ENCODE measurements at places on chromosomes 12 and 14. TPM values are rescaled to one million over a fixed set of nuclear protein-coding genes. Genes with fewer than 3 reads are reported as not detected.

DNA sequence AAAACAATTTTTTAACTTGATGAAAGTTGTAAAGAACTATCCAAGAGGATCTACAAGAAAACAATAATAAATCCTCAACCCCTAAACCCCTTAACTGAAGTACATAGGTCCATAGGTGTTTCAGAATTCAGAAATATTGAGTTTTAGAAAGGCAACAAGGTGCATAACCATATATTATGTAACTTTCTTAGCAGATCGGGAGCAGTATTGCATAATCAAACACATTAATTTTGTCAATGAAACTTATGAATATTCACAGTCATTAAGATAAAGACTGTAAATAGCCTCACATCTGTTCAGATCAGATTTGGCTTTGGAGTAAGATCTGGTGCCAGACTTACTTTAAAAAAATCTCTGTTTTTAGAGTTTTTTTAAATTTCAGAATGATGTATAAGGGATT, 647.1 kb upstream of the FLRT2 start:
- no peaks in the 10 kb centered on the region for H3K27me3 ChIP-seq
- H3K4me1 ChIP-seq = no peaks in the 10 kb centered on the region
- no peak overlapping the region for H3K4me3 ChIP-seq
- no peak overlapping the region for H3K27ac ChIP-seq

- H3K4me1 ChIP-seq = no peaks in the 10 kb centered on the region
- H3K27me3 ChIP-seq = no peaks in the 10 kb centered on the region
- no peak overlapping the region for H3K27ac ChIP-seq
- no peak overlapping the region for H3K4me3 ChIP-seq
Observed at GRCh38 chr14:29579838-29580237, 347.8 kb downstream of the PRKD1 start.

GRCh38 chr14:22158560-22158959, 430.5 kb downstream of the DAD1 start:
- peak overlapping the region; percentile 37 for H3K27ac ChIP-seq
- no peak overlapping the region for H3K4me3 ChIP-seq
- DNase-seq = no peak
- peaks cover 37% of the 10 kb centered on the region for H3K4me1 ChIP-seq
- no peaks in the 10 kb centered on the region for H3K27me3 ChIP-seq

DAO gene
- total RNA-seq = not detected

- H3K27me3 ChIP-seq = no peaks in the 10 kb centered on the region
- no peaks in the 10 kb centered on the region for H3K4me1 ChIP-seq
- H3K27ac ChIP-seq = no peak overlapping the region
- no peak overlapping the region for H3K4me3 ChIP-seq
Observed at GRCh38 chr14:57749267-57749666, 116.6 kb downstream of the SLC35F4 start.

PMCH gene
- total RNA-seq = not detected

GRCh38 chr12:109687250-109687649, 26.4 kb upstream of the FAM222A start:
- H3K27me3 ChIP-seq = 0 out of 2 replicates have a peak, but pooled peaks cover 2% of the 10 kb centered on the region
- H3K4me3 ChIP-seq = no peak overlapping the region
- H3K4me1 ChIP-seq = no peaks in the 10 kb centered on the region

DNA sequence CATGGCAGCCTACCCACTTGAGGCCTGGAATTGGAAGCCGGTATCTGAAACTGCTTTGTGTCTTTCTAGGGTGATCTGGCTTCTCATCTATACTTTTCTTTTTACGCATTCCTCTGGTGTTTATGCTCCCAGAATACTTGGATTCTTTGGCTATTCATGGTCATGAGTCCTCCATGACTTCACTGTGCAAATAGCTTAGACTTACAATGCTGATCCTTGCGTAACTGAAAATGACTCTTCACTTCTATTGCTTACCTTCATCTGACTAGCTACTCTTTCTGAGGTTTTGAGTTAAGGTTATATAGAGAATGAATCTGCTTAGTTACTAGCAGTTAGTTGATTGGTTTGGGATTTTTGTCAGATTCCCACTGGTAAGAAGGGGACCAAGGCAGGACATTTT, 121.7 kb upstream of the NOVA1 start:
- DNase-seq = no peak
- H3K36me3 ChIP-seq = no peaks in the 10 kb centered on the region
- no peaks in the 10 kb centered on the region for H3K27me3 ChIP-seq
- no peak overlapping the region for H3K4me3 ChIP-seq
- H3K4me1 ChIP-seq = no peaks in the 10 kb centered on the region
- no peak overlapping the region for H3K27ac ChIP-seq

CACNA1C gene
- not detected for total RNA-seq

HCAR2 gene
- total RNA-seq = 2.6 TPM

- H3K36me3 ChIP-seq = no peaks in the 10 kb centered on the region
- 0 out of 2 replicates have a peak, but pooled peaks cover 5% of the 10 kb centered on the region for H3K27me3 ChIP-seq
Observed at GRCh38 chr14:104023325-104024055, 62.0 kb upstream of the ASPG start.

DNA sequence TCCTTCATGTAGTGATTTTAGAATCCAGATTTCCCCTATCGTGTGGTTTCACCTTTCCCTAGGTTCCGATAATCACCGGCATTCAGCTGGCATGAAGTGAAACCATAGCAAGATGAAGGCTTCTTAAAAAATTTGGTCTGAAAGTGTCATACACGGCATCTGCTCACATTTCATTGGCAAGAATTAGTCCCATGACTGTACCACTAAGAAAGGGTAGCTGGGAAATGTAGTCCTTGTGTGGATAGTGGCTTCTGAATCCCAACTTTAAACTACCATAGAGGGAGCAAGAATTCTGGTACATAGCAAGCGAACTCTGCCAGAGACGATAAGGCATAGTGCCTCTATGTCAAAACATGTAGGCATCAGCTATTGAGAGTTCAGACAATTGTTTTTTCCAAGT, 360.1 kb upstream of the TBX3 start:
- H3K36me3 ChIP-seq = no peaks in the 10 kb centered on the region
- H3K27me3 ChIP-seq = peaks cover 10% of the 10 kb centered on the region
- H3K27ac ChIP-seq = no peak overlapping the region
- peak overlapping the region; percentile 39 for H3K4me3 ChIP-seq

DNA sequence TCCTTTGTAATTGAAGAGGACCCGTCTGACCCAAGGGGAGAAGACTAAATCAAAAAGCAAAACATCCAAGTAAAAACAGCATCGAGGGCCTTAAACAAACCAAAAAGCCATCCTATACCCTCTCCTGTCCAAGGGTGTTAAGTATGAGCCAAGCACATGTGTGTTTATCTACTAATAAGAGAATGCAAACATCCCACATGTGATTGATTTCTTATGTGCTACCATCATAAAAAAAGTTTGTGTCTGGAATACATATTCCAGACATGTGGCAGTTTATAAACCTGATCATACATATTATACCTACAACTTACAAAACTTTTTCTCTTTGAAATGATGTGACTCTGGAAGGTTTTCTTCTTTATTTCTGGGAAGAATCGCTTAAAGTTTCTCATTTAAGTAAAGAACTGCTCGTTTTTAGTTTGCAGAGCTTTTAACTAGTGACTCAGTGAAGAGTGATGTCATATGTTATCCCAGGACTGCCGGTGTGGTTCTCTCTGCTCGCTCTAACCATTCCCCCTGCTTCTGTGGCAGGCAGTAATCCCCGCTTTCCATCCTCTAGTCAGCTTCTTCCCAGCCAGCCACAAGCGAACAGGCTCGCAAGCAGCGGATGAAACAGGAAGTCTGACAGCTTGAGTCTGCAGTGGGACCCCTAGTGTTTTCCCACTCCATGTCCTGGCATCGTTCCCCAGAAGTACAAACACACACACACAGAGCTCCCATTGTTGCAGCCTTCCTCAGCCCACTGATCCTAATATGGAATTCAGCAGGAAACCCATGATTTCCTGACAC, 431 bp upstream of the RHOJ start:
- H3K27me3 ChIP-seq = no peaks in the 10 kb centered on the region
- H3K4me3 ChIP-seq = no peak overlapping the region
- peak; percentile 28 for DNase-seq
- H3K27ac ChIP-seq = no peak overlapping the region

GRCh38 chr14:84671776-84672175, 858.2 kb upstream of the FLRT2 start:
- H3K4me3 ChIP-seq = no peak overlapping the region
- H3K27ac ChIP-seq = no peak overlapping the region
- no peak for DNase-seq
- H3K36me3 ChIP-seq = no peaks in the 10 kb centered on the region
- no peaks in the 10 kb centered on the region for H3K27me3 ChIP-seq

DNA sequence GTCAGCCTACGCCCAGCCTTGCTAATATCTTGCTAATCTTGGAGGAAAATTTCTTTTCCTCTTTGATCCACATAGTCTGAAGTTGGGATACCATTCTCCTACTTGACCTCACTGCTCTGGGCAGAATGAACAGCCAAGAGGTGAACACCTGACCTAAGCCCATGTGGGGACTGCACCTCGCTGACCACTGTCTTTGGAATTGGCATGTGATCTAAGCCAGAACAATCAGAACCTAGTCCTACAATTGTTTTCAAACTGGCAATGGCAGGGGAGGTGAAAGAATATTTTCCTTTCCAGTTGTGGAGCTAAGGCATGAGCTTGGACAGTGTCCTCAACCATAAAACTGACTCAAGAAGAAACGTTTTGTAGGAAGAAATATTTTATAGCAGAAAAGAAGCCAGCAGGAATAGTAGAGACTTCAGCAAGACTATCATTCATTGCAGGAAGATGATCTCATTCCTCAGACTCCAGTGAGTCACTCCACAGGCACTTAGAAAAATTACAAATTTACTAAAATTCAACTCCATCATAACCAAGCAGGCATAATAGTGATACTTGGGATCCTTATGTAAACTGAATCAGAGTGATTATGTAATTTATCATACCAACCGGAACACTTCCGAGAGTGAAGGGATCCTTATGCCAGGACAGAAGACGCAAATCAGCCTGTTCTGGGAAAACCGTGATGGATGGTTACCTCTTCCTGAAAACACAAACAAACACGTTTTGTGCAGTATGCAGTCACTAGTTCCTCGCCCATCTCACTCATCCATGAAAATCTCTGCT, 14.7 kb downstream of the PTPRO start:
- DNase-seq = peak; percentile 1
- H3K4me1 ChIP-seq = 0 out of 2 replicates have a peak, but pooled peaks cover 10% of the 10 kb centered on the region
- no peak overlapping the region for H3K4me3 ChIP-seq
- no peaks in the 10 kb centered on the region for H3K36me3 ChIP-seq

DNA sequence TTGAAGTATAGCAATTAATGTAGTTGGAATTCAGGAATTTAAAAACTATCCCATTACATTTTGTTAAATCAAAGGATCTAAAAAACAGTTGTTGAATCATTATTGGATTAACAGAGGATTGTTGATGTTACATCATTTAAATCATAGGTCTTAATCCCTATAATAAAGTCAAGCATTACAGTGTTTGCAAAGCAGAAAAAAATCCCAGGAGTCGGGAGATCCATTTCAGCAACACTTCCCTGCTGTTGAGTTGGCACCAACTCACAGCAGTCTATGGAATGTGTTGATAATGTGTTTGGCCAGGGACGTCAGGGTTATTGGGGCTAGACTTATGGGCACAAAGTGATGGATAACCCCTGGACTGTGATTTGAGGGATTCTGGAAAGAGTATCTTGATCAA, 99.1 kb upstream of the TMTC1 start:
- no peaks in the 10 kb centered on the region for H3K27me3 ChIP-seq
- no peak overlapping the region for H3K4me3 ChIP-seq
- H3K4me1 ChIP-seq = peaks cover 8% of the 10 kb centered on the region
- no peak for DNase-seq
- no peaks in the 10 kb centered on the region for H3K36me3 ChIP-seq

PLEK2 gene
- total RNA-seq = 46.0 TPM

GRCh38 chr14:67526676-67527459, 6.2 kb upstream of the PLEKHH1 start:
- H3K4me1 ChIP-seq = no peaks in the 10 kb centered on the region
- H3K27ac ChIP-seq = no peak overlapping the region
- peaks cover 17% of the 10 kb centered on the region for H3K27me3 ChIP-seq
- H3K4me3 ChIP-seq = no peak overlapping the region

GRCh38 chr12:5200278-5201087, 156.8 kb downstream of the KCNA5 start:
- no peaks in the 10 kb centered on the region for H3K36me3 ChIP-seq
- DNase-seq = peak; percentile 26
- H3K27me3 ChIP-seq = peaks cover 4% of the 10 kb centered on the region
- H3K27ac ChIP-seq = no peak overlapping the region
- no peak overlapping the region for H3K4me3 ChIP-seq

CISTR gene
- total RNA-seq = not detected

- no peaks in the 10 kb centered on the region for H3K27me3 ChIP-seq
- DNase-seq = no peak
- H3K4me3 ChIP-seq = 0 out of 2 replicates have a peak overlapping the region, but pooled peaks have one; percentile 83
- H3K27ac ChIP-seq = no peak overlapping the region
Observed at GRCh38 chr12:6849427-6849826, 1.7 kb downstream of the CDCA3 start.

SRRM4 gene
- not detected for total RNA-seq

GRCh38 chr14:36313898-36314297, 6.5 kb downstream of the MBIP start:
- peaks cover 22% of the 10 kb centered on the region for H3K4me1 ChIP-seq
- DNase-seq = no peak
- H3K36me3 ChIP-seq = peaks cover 7% of the 10 kb centered on the region

DNA sequence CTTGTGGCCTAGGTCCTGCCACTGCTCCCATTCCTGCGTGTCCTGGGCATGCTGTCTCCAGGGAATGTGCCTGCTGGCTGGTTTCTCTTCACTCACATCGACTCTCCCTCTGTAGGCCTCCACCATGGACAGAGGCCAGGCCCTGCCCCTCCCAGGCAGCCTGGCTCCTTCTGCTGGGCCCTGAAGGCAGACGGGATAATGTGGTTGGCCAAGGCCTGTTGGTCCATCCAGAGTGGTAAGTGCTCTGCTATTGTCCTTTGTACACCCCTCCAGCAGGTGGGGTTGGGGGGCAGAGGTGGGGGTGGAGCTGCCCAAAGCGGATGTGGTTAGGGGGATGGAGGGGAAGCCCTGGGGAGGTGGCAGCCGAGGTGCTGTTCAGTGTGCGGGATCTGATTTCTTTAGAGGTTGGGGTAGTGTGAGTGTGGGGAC, 9.5 kb upstream of the NR4A1 start:
- no peaks in the 10 kb centered on the region for H3K27me3 ChIP-seq
- DNase-seq = no peak
- H3K4me3 ChIP-seq = no peak overlapping the region
- no peak overlapping the region for H3K27ac ChIP-seq
- H3K36me3 ChIP-seq = no peaks in the 10 kb centered on the region

SPTB gene
- 1.5 TPM for total RNA-seq

DNA sequence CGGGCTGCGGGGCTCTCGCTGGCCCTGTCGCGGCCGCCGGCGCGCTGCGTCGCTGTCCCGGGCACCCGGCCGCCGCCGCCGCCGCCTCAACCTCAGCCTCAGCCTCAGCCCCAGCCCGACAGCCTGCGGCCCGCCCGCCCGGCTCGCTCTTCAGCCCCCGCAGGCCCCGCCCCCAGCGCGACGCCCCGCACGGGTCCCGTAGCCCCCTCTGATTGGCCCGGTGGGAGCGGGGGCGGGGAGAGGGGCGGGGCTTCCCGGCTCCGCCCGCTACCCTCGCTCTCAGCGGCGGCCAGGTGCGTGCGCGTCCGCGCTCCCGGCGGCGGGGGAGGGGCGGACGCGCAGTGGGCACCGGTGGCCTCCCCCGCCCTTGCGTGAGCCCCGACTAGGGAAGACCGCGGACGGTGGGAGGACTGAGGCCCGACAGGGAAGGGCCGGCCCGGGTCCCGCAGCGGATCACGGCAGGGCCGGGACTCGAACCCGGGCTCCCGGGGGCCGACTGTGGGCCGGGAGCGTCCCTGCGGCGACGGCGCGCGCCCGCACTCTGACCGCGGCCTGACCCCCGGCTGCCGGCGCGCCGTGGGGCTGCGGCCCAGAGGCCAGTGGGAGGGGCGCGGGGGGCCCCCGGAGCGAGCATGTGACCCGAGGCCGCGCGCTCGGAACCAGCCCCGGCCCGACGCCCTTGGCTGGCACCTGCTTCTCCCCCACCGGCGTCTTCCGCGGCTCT, at the start of gene PPP1R13B:
PPP1R13B (minus strand) TSS at position 125 of the 724 bp plus-strand sequence. CDS start 268 bp downstream, outside the sequence.
- DNase-seq = peak; percentile 72
- no peak within 1 kb of the TSS for H3K27ac ChIP-seq
- peak within 1 kb of the TSS; percentile 85 for H3K4me3 ChIP-seq
- no peaks in the 10 kb centered on the region for H3K36me3 ChIP-seq
- H3K4me1 ChIP-seq = peaks cover 9% of the 10 kb centered on the region

Data from PC-9 (cell line).